Neural crest cell (in vitro differentiated cells): ENCODE measurements at places on chromosomes 12 and 14.

DNA sequence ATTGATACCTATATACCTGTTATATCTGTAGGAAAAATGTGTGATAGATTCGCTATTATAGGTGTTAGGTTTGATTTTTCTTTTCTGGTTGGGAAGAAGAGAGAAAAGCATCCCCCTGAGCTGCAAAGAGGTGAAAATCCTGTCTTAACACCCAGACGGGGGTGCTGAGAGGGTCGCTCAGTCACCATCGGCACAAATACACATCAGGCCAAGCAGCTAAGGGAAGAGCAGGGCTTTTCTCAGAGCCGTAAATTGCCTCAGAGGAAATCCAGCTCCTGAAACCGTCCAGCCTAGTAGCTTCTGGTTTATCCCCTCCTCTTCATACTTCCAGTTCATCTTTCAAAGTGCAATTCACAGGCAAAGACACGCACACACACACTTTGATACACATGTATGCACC lies 111.1 kb upstream of the OVCH1 start:
- peaks cover 2% of the 10 kb centered on the region for H3K36me3 ChIP-seq
- no peaks in the 10 kb centered on the region for H3K27me3 ChIP-seq
- no peak overlapping the region for H3K27ac ChIP-seq
- H3K4me1 ChIP-seq, result peaks cover 9% of the 10 kb centered on the region
- H3K4me3 ChIP-seq, result no peak overlapping the region

GRCh38 chr12:120261951-120262851 lies 3.3 kb downstream of the PXN start:
- H3K36me3 ChIP-seq, result no peaks in the 10 kb centered on the region
- H3K4me3 ChIP-seq, result peak overlapping the region; percentile 92
- peak overlapping the region; percentile 54 for H3K27ac ChIP-seq
- peaks cover 67% of the 10 kb centered on the region for H3K4me1 ChIP-seq

DNA sequence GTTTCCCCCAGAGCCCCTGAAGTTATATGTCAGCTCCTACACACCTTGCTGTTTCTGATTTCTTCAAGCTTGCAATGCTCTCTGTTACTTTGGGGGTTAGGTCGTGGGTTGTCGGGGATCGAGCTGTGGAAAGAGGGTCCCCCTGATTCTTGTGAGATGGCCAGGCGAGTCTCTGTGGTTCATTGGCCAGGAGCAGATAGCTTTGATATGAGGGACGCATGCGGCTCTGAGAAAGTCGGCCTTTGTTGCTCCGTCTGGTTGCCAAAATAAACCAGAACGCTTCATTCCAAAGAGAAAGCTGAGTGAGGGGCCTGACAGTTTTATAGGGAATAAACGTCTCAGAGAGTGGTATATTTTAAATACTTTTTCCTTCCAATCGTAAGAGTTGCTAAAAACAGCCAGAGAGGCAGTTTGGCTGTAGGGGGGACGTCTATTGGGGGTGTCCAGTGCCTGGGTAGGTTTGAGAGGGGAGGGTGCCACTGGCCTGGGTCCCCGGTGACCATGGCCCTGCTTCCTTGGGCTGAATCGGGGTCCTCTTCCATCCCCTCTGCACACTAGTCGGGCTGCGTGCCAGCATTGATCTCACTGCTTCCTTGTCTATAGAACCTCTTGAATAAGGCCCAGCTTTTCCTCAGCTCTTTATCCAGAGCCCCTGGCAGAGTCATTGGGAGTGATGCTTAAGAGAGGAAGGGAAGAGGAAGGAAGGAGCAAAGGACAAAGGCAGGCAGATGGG lies 18.9 kb downstream of the CCND2 start:
- H3K27ac ChIP-seq, result peak overlapping the region; percentile 66
- peak overlapping the region; percentile 14 for H3K4me3 ChIP-seq
- no peaks in the 10 kb centered on the region for H3K27me3 ChIP-seq
- peaks cover 32% of the 10 kb centered on the region for H3K36me3 ChIP-seq

DNA sequence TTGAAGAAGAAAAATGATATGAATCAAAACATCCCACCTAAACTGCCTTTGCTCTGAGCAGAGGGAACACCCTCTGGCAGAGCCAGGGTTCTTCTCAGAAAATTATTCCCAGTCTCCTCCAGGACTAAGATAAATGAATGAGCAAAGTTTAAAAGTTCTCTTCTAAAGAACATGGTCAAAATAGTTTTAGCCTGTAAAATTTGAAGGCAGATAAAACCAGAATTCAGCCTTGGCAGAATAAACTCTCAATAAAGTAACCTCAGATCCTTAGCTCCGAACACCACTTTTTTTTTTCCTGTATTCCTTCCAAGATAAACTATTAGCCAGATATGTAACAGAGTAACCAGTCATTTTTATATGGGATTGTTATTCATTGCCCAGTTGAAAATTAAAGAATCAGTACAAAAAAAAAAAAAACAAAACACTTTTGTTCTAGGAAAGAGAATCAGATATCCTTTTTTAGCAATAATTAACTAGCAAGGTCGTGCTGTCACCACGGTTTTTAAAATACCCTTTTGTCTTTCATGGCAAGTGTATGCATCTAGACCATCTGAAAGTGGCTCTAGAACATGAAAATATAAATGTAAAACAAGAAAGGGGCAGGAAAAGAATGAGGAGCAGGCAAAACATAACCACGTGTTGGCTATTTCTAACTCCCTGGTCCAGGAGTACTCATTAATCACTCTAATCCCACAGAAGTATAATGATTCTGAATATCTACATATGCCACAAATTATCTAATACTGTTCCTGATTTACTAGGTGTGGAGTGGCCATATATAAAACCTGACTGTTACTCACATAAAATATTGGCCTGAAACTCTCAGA lies 60.8 kb downstream of the CAPZA3 start:
- H3K27ac ChIP-seq, result peak overlapping the region; percentile 62
- no peaks in the 10 kb centered on the region for H3K36me3 ChIP-seq
- H3K4me3 ChIP-seq, result no peak overlapping the region
- no peak for DNase-seq
- no peaks in the 10 kb centered on the region for H3K27me3 ChIP-seq

GRCh38 chr12:42372154-42372791 lies 46.3 kb downstream of the PPHLN1 start:
- H3K4me1 ChIP-seq, result peaks cover 4% of the 10 kb centered on the region
- H3K27ac ChIP-seq, result no peak overlapping the region
- H3K36me3 ChIP-seq, result peaks cover 7% of the 10 kb centered on the region
- H3K27me3 ChIP-seq, result no peaks in the 10 kb centered on the region
- DNase-seq, result peak; percentile 14
- H3K4me3 ChIP-seq, result no peak overlapping the region

GRCh38 chr14:54435500-54435981 lies 5.6 kb downstream of the CNIH1 start:
- no peak overlapping the region for H3K27ac ChIP-seq
- H3K4me3 ChIP-seq, result no peak overlapping the region
- peaks cover 6% of the 10 kb centered on the region for H3K36me3 ChIP-seq
- peaks cover 51% of the 10 kb centered on the region for H3K4me1 ChIP-seq
- no peak for DNase-seq

- H3K4me1 ChIP-seq, result peaks cover 3% of the 10 kb centered on the region
- no peak overlapping the region for H3K27ac ChIP-seq
- H3K4me3 ChIP-seq, result no peak overlapping the region
- H3K36me3 ChIP-seq, result no peaks in the 10 kb centered on the region
These were observed 100.5 kb upstream of the TMCC3 start for GRCh38 chr12:94750864-94751263.

DNA sequence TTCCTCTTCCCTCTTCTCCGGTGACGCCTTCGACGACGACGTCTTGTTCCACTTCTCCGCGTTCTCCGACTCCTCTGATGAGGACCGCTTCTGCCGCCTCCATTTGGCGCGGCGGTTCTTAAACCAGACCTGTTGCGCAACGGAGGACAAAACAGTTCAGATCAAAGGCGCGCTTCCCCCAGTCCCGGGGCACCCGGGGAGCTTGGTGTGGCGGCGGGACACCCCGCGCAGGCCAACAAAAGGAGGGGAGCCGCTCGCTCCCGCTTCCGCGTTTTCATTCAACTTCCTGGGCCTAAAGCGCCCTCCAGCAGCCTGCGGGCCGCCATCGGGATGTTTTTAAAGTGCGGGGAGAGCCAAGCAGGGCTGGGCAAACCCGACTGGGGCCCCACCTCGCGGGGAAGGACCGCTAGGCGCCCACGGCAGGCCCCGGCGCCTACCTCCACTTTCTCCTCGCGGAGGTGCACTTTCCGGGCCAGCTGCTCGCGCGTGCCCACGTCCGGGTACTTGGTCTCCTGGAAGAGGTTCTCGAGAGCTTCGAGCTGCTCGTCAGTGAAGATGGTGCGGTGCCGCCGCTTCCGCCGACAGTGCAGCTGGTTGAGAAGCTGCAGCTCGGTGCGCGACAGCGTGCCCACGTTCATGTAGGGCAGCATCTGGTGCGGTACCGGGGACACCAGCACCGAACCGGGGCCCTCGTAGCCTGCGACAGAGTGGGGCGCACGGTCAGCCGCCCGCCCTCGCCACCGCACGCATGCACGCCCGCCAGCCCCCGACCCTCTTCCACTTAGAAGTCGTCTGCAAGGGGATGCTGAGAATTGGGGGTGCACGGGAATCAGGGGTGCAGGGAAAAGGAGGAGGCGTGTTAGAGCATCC lies 1.2 kb downstream of the GSC start:
- peaks cover 41% of the 10 kb centered on the region for H3K4me1 ChIP-seq
- peak; percentile 10 for DNase-seq
- peaks cover 3% of the 10 kb centered on the region for H3K36me3 ChIP-seq
- peaks cover 98% of the 10 kb centered on the region for H3K27me3 ChIP-seq

- H3K36me3 ChIP-seq, result peaks cover 7% of the 10 kb centered on the region
- H3K27me3 ChIP-seq, result no peaks in the 10 kb centered on the region
- peaks cover 18% of the 10 kb centered on the region for H3K4me1 ChIP-seq
- no peak overlapping the region for H3K27ac ChIP-seq
These were observed 152.3 kb downstream of the MON2 start for GRCh38 chr12:62618930-62619329.

GRCh38 chr14:57755018-57755521 lies 110.8 kb downstream of the SLC35F4 start:
- no peak overlapping the region for H3K4me3 ChIP-seq
- H3K27ac ChIP-seq, result no peak overlapping the region
- no peak for DNase-seq
- peaks cover 3% of the 10 kb centered on the region for H3K27me3 ChIP-seq
